ENCODE measurements at places on chromosomes 16 and 17. TPM values are rescaled to one million over a fixed set of nuclear protein-coding genes. Genes with fewer than 3 reads are reported as not detected.

Gene SLC16A6
- polyA plus RNA-seq, result 0.08 TPM

Gene HID1
- polyA plus RNA-seq, result 6.2 TPM

Gene ASGR1
- polyA plus RNA-seq, result 1.6 TPM

Gene SALL1
- polyA plus RNA-seq, result 0.04 TPM

Gene EXOC3L1
- polyA plus RNA-seq, result not detected

Gene OR3A2
- polyA plus RNA-seq, result not detected

Gene CACNG4
- 9.8 TPM for polyA plus RNA-seq

Gene IRX5
- 0.57 TPM for polyA plus RNA-seq

Gene MYCBPAP
- 1.2 TPM for polyA plus RNA-seq

Gene CACNG1
- 0.09 TPM for polyA plus RNA-seq

Gene CASKIN1
- 0.87 TPM for polyA plus RNA-seq

Gene WNT3
- polyA plus RNA-seq, result 5.9 TPM

Gene OSGIN1
- polyA plus RNA-seq, result 39.1 TPM

Gene LMF1
- 8.8 TPM for polyA plus RNA-seq

Gene CCL1
- polyA plus RNA-seq, result not detected

Gene CCDC78
- 4.7 TPM for polyA plus RNA-seq

Gene EMP2
- 14.2 TPM for polyA plus RNA-seq

Gene LAT
- 3.3 TPM for polyA plus RNA-seq

Gene RECQL5
- polyA plus RNA-seq, result 39.9 TPM

Gene MYL11
- 0.70 TPM for polyA plus RNA-seq

Gene ARHGAP27
- 16.4 TPM for polyA plus RNA-seq

Gene BAIAP3
- polyA plus RNA-seq, result 0.51 TPM

Gene ZP2
- not detected for polyA plus RNA-seq

Gene KRT15
- polyA plus RNA-seq, result 1.4 TPM

Gene PLEKHM1
- 13.2 TPM for polyA plus RNA-seq

Gene ALOX15B
- not detected for polyA plus RNA-seq

Gene IL34
- 0.40 TPM for polyA plus RNA-seq

Gene KRT9
- polyA plus RNA-seq, result not detected

Gene WNK4
- polyA plus RNA-seq, result 1.3 TPM

Gene NOL11
- polyA plus RNA-seq, result 79.6 TPM

Gene CCL17
- polyA plus RNA-seq, result not detected

Gene KRT23
- polyA plus RNA-seq, result not detected

Gene FA2H
- 5.3 TPM for polyA plus RNA-seq

Gene KRT24
- polyA plus RNA-seq, result not detected

Gene RPRML
- polyA plus RNA-seq, result 0.20 TPM

Gene PRPF8
- polyA plus RNA-seq, result 250 TPM

Gene KRT27
- polyA plus RNA-seq, result not detected

Gene PIK3R6
- polyA plus RNA-seq, result not detected

Gene NPIPA5
- not detected for polyA plus RNA-seq

Gene KCNH4
- 0.37 TPM for polyA plus RNA-seq

Gene CNGB1
- polyA plus RNA-seq, result 0.15 TPM

Gene NOS2
- polyA plus RNA-seq, result 0.17 TPM

Gene MYH3
- 2.6 TPM for polyA plus RNA-seq

Gene CES4A
- polyA plus RNA-seq, result 3.5 TPM

Gene GNG13
- not detected for polyA plus RNA-seq

Gene ABCA6
- polyA plus RNA-seq, result not detected

Gene PRSS36
- polyA plus RNA-seq, result 0.75 TPM

Gene KRT39
- not detected for polyA plus RNA-seq

Gene ACSM2B
- polyA plus RNA-seq, result not detected
